Thoracic aorta (tissue), 2 donors: ENCODE measurements at places on chromosomes 5 and 9. TPM values are rescaled to one million over a fixed set of nuclear protein-coding genes. Genes with fewer than 3 reads are reported as not detected.

- DNase-seq, result no peak
Measured at GRCh38 chr5:120735076-120735475, 271.0 kb downstream of the PRR16 start.

- DNase-seq, result no peak
Measured at GRCh38 chr9:108813951-108814601, 41.7 kb downstream of the ACTL7B start.

DNA sequence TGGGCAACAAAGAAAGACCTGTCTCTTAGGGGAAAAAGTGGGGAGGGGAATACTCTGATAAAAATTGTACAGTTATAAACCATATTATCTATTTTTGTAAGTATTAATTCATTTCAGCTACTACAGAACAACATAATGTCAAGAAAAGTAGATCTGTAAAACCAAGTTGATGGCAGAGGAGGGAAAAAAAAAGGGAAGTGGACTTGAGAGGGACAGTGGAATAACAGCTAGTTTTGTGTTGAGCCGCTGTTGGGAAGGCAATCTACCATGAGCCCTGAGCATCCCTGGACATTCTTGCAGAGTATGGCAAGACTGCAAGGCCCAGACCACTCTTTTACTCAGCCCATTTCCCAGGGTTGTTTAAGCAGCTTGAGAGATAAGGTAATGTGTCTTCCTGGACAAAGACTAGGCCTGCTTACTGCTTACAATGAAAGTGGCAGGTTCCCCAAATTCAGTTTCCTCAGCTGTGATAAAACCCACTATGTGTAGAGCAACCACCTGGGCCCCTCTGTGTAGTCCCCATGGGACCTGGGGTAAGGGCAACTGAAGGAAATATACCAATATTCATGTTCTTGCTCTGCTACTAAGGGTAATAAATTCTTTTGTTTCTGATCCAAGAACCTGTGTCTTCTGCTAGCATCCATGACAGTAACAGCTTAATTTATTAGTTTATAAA, 25.0 kb downstream of the CEP120 start:
- no peak for DNase-seq

SLC34A1 gene
- total RNA-seq, result not detected

FAT2 gene
- not detected for total RNA-seq
